Stimulated activated CD4-positive, alpha-beta T cell treated with anti-CD3 and anti-CD28 coated beads, Interleukin-1b, Interleukin-23, amount 100 ng/mL, for 1 hour (primary cell): ENCODE measurements at places on chromosomes 3 and 15.

DNA sequence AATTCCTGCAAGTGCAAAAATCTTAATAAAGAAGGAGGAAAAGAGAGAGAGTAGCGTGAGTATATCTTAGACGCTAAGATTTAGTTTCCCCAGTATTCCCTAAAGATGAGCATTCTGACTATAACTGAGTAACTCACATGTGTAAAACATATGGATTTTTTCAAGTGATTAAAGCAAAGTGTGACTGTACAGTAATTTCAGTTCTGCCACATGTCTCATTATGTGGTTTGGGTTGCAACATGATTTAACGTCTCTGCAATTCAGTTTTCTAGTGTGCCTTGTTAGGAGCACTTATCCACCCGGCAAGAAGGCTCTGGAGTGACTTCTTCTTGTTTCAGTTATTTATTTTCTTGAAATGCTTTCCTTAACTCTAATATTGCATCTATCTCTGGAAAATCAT lies 514.1 kb downstream of the ROBO1 start:
- DNase-seq: no peak

DNA sequence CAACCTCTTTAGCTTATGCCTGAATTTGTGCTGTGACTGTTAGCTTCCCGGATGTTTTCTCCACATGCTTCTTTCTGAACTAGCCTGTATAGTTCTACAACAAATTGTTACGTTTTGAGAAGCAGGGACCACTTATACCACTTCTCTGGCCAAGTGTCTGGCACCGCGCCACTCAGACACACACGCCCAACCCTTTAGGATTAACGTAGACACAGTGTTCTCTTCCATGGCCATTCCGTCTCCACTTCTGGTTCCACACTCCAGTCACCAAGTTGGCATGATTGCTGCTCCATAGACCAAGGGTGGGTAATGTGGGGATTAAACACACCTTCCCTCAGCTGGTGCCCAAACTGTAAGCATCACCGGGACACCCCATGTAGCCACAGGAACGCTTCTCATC lies 755 bp upstream of the TMEM108 start:
- no peak for DNase-seq

- DNase-seq: no peak
These were observed 42.4 kb upstream of the KY start for GRCh38 chr3:134693226-134693625.

DNA sequence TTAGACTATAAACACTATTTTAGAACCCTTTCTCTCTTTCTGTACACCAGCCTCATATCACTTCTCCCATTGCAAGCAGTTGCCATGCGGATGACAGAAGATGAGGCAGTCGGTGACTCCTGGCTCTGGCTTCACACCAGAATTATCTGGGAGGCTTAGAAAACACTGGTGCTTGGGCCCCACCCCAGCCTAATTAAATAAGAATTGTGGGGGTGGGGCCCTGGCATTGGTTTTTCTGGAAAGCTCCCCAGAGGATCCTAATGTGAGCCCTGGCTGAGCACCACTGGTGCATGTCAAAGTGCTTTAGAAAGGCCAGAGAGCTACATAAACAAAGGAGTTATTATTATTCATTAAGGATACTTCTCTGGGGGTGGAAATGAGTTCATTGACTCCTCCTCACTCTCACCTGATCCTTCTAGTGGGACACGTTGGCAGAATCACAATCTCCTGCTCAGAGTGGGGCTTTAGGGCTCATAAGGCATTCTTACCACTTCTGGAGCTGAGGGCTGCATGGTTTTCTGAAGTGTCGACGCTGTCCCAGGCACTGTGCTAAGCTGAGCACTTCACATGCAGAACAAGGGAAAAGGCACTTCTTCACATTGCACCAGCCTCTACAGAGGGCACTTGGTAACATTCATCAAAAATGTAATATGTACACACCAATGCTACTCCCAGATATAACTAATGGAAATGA lies 188.5 kb upstream of the TLE3 start:
- no peak for DNase-seq

DNA sequence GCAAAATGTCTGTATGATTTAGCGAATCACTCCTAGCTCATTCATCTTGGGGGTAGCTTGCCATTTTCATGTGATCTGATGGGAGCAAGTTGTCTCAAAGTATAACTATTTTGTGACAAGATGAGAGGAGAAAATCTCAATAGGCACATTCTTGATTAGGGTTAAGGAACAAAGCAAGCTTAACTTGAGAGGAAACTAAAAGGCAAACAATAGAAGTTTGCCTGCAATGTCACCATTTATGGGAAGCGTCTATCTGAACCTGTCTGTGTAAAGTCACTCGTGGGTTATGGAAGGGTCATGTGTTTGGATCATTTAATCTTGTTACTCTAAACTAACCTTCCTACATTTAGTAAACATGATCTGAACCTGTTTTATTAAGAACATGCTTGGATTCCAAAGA lies 232.5 kb downstream of the CDIN1 start:
- DNase-seq: no peak

DNA sequence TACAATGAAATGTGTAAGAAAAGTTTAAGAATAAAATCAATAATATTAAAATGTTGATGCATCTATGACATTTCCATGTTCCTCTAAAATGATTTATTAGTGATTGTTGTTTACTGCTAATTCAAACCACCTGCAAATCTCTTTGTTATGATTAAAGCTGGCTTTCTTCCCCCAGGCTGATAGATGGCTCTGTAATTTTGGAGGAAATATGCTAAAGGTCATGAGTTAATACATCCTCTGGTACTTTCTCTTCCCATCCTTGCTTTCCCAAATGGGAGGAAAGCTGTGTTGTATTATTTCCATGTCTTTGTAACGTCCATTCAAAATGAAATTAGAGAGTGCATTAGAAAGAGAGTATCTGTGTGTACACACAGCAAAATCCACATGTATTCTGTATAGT lies 139.5 kb upstream of the TMCO5A start:
- no peak for DNase-seq
